ENCODE measurements at places on chromosomes 1 and 21.

DNA sequence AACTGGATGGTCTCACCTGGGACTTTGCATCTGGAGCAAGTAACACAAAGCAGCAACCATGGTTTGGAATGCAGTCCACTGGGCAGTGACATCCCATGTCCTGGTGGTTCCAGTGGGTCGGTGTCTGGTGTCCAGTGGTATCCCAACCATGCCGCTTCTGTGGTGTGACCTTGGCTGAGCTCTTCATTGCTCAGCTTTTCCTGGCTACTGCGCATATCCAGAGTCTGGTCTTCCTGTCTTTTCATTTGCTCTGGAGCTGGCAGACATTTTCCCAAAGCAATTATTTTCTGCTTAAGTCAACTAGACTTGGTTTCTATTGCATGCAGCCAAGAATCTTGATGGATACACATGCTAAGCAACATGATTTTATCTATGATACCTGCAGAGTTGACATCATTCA, 28.4 kb upstream of the CD2 start:
- DNase-seq, result no peak

GRCh38 chr1:165376041-165376810, 19.7 kb upstream of the LMX1A start:
- DNase-seq, result peak; percentile 27

DNA sequence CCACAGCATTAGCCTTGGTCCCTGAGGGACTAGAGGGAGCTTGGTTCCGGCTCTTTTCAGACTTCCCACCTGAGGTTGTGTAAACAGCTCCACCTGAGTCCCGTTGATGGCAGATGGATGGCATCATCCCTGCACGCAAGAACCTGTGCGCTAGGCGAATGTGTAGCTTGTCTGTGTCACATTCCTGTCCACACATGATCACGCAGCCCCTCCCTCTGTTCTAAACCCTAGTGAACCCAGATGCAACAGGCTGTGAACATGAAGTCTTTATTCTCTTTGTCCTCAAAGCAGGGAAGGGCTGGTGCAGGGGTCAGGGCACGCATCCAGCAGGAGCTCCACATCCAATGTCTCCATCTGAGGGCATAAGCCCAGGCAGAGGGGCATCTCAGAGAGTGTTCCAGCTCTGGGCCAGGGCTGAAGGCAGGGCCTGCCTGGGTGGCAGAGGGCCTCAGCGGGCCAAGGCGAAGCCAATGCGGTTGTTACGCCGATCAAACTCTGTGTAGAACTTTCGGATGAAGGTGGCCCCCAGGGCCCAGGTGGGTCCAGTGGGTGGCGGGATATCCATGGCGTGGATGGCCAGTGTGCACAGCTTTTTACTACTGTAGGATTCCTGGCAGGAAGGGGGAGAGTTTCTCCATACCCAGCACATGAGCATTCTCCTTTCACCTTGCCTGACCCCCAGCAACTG, 2.9 kb upstream of the ETNK2 start:
- DNase-seq, result no peak

GRCh38 chr1:42979896-42980800, 21.5 kb upstream of the SLC2A1 start:
- DNase-seq, result no peak

DNA sequence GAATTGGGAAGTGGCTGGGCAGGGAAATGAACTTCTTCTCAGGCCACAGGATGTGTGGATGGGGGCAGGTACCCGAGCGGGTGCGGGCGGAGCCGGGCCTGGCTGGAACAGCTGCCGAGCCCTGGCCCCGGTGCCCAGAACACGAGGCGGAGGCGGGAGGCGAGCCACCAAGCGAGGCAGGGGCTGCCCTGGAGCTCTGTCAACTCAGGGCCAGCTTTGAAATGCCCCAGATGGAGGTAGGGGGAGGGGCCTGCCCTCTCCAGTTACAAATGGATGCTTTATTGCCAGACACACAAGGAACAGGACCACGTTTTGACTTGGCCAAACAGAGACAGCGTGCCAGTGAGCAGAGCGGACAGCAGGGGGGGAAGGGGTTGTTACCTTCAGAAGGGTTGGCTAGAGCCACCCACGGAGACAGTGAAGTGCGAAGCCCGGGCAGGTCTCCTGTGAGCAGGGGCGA, 240.4 kb downstream of the SDCCAG8 start:
- DNase-seq, result no peak

GRCh38 chr1:224744521-224744920, 128.4 kb downstream of the CNIH3 start:
- DNase-seq, result no peak

Measured in brain microvascular endothelial cell (primary cell).